CD4-positive, alpha-beta T cell treated with Interleukin-1 beta for 1 hour (primary cell): ENCODE measurements at places on chromosomes 12 and 14.

DNA sequence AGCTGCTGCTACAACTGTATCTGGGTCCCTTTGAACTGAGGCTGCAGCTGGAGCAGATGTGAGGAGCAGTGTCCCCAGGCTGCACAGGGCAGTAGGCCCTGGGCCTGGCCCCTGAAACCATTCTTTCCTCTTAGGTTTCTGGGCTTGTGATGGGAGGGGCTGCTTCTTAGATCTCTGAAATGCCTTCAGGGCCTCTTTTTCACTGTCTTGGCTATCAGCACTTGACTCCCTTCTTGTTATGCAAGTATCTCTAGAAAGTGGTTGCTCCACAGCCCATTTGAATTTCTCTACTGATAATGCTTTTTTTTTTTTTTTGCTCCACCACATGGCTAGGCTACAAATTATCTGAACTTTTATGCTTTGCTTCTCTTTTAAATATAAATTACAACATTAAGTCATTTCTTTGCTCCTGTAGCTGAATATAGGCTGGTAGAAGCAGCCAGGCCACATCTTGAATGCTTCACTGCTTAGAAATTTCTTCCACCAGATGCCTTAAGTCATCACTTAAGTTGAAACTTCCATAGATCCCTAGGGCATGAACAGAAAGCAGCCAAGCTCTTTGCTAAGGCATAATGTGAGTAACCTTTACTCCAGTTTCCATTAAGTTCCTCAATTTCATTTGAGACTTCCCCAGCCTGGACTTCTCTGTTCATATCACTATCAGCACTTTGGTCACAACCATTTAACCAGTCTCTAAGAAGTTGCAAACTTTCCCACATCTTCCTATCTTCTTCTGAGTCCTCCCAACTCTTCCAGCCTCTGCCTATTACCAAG is 41.1 kb downstream of the ACSM4 start:
- no peak for DNase-seq

GRCh38 chr14:99602054-99602787 is 1.8 kb downstream of the CCDC85C start:
- DNase-seq: no peak

GRCh38 chr12:102958830-102959176 is 1.3 kb downstream of the ASCL1 start:
- no peak for DNase-seq

- no peak for DNase-seq
Measured at GRCh38 chr12:86723326-86723725, 467.1 kb upstream of the MGAT4C start.

DNA sequence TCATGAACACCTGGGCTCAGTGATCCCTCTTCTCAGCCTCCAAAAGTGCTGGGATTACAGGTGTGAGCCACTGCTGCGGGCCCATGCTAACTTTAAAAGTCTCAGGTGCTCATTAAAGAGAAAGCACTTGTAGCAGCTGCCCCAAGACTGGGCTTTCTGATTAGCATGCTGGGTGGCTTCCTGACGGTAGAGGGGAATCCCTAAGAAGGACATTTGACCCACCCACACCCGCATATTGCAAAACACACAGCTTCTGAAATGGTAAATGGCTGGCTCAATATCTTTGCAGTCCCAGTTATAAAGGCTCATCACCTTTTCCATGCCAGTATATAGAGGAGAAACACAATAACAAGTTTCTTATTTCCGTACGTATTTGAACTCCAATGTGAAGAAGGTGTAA is 19.3 kb upstream of the BICD1 start:
- DNase-seq: no peak

- no peak for DNase-seq
Measured at GRCh38 chr14:34436118-34436905, 25.7 kb downstream of the SPTSSA start.

- no peak for DNase-seq
Measured at GRCh38 chr12:84920331-84920730, 7.7 kb upstream of the SLC6A15 start.

DNA sequence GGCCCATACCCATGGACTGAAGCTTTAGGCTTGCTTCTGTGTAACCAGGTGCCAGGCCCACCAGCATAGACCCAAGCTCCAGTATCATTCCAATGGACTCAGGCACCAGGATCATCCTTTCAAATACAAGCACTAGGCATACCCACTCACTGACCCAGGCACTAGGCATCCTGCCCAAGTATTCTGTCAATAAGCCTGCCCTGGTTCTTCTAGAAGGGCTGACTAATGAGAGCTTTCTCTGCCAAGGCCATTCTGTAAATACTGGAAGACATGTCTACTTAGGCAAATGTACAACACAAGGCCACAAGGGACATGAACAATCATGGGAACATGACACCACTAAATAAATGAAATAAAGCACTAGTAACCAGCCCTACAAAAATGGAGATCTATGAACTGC is 352.2 kb downstream of the FSCB start:
- DNase-seq: no peak

- DNase-seq: no peak
Measured at GRCh38 chr14:105432657-105433056, 13.0 kb downstream of the MTA1 start.

DNA sequence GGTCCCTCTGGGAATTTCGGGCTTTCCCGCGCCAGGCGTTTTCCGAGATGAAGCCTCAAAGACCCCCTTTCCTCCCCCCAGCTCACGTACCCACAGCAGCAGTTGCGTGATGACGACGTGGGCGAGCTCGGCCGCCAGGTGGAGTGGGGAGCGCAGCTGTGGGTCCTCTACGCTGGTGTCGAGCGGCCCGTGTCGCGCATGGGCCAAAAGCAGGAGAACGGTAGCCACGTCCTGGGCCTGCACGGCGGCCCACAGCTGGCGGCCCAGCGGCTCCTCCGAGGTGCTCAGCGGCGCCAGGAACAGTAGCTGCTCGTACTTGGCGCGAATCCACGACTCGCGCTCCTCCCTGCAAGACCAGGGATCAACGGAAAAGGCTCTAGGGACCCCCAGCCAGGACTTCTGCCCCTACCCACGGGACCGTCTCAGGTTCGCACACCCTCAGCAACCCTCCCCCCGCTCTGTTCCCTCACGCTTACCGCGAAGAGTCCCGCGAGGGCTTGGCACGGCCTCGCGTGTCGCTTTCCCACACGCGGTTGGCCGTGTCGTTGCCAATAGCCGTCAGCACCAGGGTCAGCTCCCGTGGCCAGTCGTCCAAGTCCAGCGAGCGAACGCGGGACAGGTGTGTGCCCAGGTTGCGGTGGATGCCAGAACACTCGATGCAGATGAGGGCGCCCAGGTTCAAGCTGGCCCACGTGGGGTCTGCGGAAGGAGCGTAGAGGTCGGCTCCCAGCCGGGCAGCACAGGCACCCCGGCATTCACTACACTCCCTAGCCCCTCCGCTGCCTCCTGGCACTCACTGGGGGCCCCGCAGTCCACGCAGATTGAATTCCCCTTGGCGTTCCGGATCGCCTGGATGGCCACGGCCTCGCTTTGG is 11.4 kb downstream of the AGAP2 start:
- DNase-seq: no peak

GRCh38 chr12:105402366-105402765 is 71.9 kb downstream of the C12orf75 start:
- no peak for DNase-seq

- DNase-seq: no peak
Measured at GRCh38 chr12:7061138-7061537, 620 bp downstream of the C1S start.
